Urinary bladder (tissue), 4 donors: ENCODE measurements at places on chromosomes 11 and 22. TPM values are rescaled to one million over a fixed set of nuclear protein-coding genes. Genes with fewer than 3 reads are reported as not detected.

DNA sequence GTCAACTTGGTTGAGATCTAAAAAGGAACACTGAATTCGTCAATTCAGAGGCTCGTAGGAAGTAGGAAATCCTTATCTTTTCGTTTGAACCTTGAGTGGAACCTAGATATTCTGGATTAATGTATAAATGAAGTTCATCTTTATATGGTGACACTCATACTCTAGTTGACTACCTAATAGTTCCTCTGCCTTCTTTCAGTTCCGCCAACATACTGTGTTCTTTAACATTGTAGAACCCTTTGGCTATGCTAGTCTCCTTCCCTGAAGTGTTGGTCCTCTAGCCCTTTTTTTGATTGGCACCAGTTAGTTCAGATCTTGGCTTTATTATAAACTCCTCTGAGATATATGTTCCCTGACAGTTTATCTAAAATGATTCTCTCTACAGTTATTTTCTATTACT, 1.5 kb downstream of the ATM start:
- DNase-seq = no peak

Gene LRRC55
- 0.53 TPM for total RNA-seq

Gene RNF141
- 52.0 TPM for total RNA-seq

Gene BARX2
- total RNA-seq = 0.53 TPM

Gene UPK3A
- 88.9 TPM for total RNA-seq

GRCh38 chr11:132256528-132257279, 886.3 kb downstream of the NTM start:
- no peak for DNase-seq

DNA sequence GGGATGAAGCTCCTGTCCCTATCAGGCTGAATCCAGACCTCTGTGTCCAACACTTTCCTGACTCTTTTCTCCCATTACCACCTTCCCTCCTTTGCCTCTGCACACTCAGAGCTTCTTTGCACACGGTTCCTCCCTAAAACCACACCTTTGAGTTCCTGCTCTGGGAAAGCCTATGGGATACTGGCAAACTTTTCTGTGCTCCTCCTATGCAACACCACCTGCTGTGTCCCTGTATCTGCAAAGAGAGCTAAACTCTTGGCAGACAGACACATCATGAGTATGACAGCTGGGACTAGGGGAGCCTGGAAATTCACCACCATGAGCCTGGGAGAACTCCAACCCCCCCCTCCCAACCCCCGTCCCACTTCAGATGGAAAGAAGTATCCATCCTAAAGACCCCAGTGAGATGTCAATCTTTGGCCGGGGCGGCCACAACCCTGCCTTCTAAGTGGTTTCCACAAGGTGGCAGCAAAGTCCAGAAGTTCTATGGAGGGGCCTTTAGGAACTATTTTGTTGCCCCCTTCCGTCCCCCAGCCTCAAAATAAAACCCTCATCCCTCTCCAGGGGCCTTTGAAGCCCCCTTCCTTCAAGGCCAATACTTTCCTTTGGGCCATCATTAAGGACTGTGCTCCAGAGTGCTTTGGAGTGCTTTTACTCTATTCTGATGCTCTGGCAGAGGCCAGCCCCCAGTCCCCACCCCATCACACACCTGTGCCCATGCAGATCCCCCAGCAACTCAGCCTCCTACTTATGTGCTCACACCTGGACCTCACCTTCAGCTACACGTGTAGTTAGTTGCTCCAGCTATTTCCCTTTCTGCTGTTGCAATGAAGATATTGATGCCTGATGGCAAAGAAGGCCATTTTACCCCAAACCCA, 19.4 kb downstream of the HTR3A start:
- no peak for DNase-seq

- DNase-seq = no peak
Measured at GRCh38 chr22:28544431-28544868, 135.2 kb downstream of the TTC28 start.

- DNase-seq = no peak
Measured at GRCh38 chr11:69253028-69253427, 40.9 kb upstream of the MYEOV start.

DNA sequence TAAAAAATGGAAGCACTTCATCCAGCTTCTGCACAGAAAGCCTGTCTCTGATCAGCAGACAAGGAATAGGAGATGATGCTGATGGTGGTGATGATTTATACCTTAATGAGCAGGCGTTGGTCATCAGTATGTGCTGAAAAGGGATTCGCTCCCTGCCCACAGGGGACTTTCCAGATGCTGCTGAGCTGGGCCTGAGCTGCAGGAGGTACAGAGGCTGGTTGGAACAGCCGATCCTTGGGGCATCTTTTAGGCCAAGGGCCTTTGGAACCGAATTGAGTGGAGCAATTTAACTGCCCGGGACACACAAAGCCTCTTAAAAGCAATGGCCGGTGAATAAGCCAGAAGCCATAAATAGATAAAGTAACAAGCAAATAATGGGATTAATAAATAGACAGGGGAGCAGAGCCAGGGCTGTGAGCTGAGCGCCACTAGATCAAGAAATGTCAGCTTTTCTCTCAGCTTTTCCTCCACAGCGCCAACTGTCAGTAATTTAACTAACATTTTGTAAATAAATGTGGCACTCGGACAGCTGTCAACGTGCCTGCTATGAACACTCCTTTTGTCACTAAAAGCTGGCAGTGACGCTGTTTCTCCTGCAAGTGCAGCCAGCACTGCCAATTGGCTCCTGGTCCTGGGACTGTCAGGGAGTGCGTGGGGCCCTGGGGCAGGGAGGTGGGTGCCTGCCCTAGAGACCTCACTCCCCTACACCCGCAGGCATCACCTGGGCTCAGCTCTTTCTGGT, 562.3 kb downstream of the NTM start:
- DNase-seq = no peak

GRCh38 chr11:3231550-3231850, 717 bp downstream of the MRGPRE start:
- no peak for DNase-seq

- no peak for DNase-seq
Measured at GRCh38 chr11:96342014-96342960, 708 bp downstream of the MAML2 start.

Gene CTSF
- 22.8 TPM for total RNA-seq

DNA sequence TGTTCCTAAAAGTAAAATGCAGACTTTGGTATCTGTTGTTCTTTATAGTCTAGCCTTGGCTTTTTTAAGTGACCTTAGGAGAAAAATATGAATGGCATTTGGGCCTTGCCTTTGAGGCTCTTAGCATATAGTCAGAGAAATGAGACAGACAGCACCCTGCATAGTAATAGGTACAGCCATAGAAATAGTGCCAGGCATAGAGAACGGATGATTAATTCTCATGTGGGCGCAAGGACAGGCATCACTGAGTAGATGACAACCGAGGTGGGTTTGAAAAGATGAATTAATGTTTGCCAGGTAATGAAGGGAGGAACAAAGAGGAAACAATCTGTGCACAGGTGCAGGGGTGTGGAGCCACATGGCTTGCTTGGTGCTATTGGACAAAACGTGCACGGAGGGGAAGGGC, 90.5 kb downstream of the BMAL1 start:
- no peak for DNase-seq

Gene TENM4
- total RNA-seq = 27.8 TPM

DNA sequence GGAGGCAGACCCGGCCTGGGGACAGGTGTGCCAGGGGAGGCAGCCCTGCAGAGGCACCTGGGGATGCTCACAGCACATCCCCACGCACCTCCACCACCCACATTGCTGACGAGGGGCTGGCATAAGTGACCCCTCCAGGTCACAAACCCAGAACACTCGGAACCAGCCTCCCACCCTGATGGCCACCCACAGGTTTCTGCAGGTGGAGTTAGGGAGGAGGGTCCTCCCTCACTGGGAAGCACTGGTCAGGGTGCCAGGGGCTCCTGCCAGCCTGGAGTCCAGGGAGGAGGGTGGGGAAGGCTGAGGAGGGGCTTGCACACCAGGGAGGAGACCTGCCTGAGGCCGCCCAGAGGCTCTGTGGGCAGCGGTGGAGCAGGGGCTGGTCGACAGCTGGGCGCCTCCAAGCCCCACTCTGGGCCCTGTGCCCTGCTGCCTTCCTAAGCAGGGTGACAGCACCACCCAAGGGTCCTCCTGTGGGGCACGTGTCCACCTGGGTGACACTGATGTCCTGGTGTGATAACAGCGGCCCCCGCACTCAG, 51.0 kb upstream of the CARS1 start:
- DNase-seq = no peak

- DNase-seq = no peak
Measured at GRCh38 chr11:134562941-134563471, 151.0 kb upstream of the B3GAT1 start.

GRCh38 chr11:13781153-13781552, 112.7 kb downstream of the FAR1 start:
- no peak for DNase-seq

Gene NECTIN1
- 18.1 TPM for total RNA-seq

DNA sequence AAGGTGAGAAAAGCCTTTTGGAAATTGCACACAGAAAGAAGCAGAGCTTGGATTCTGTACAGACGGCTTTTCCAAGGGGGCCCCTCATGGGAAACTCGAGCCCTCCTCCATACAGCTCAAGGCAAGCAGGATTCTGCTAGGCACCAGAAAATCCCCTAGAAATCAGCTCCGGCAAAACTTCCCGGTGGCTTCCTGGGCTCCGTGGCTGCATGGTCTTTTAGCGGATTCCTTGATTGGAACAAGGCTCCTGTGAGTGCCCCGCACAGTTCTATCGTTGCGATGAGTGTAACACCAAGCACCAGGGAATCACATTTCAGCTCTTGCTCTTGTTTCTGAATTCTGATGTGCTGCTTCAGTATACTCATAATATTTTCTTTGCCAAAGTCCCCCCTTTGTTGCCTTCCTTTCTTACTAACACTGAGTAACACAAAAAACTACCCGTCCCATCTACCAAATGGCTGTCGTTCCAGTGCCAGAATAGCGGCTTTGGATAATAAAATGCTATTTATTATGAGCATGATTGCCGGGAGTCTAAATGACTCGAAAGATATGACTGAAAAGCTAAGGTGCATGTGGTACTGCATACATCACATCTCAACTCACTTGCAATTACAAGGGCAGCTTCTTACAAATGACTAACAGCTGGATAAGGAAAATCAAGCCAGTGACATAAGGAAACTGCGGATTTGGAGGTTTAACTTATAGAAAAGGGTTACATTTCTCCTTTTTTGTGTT, 494.1 kb downstream of the DLG2 start:
- DNase-seq = no peak

GRCh38 chr11:92556431-92556830, 331.8 kb downstream of the FAT3 start:
- DNase-seq = no peak
